CD4-positive, alpha-beta T cell treated with Interleukin-17A for 1 hour (primary cell): ENCODE measurements at places on chromosomes 16 and 17.

DNA sequence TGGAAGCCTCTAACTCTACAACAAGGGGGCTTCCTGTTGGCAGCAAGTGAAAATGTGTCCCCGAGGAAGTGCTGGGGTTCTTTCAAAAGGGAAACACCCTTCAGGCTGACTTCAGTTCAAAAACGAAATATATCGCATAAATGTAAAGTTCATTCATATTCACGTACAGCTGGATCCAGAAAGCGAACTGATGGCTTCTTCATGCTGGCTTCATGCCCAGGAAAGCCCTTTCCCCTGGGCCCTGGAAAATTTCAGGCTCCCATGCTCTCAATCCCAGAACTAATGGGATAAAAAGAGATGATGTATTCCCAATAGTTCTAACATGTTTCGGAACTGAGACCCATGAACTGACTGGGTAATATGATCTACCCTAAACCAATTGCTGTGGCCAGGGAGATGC, 104.7 kb upstream of the CDH13 start:
- DNase-seq: no peak

DNA sequence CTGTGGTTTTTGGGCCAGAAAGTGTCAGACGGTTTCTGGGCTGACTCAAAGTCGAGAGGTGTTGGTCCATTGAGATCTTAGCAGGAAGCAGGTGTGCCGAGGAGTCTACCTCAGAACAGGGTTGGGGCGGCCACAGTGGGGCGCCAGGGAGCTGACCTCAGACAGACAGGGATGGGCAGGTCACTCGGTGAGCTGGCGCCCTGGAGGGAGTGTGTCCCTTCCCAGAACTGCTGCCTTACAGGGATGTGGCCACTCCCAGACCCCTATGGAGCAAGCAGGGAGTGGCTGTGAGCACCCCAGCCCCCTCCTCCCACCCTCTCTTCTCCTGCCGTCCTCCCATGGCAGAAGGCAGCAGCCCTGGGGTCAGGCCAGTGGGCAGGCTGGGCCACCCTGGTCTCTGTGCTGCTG, 14.0 kb upstream of the DPEP1 start:
- DNase-seq: peak; percentile 21

- no peak for DNase-seq
Observed at GRCh38 chr17:80374039-80374731, 40.8 kb upstream of the ENDOV start.

DNA sequence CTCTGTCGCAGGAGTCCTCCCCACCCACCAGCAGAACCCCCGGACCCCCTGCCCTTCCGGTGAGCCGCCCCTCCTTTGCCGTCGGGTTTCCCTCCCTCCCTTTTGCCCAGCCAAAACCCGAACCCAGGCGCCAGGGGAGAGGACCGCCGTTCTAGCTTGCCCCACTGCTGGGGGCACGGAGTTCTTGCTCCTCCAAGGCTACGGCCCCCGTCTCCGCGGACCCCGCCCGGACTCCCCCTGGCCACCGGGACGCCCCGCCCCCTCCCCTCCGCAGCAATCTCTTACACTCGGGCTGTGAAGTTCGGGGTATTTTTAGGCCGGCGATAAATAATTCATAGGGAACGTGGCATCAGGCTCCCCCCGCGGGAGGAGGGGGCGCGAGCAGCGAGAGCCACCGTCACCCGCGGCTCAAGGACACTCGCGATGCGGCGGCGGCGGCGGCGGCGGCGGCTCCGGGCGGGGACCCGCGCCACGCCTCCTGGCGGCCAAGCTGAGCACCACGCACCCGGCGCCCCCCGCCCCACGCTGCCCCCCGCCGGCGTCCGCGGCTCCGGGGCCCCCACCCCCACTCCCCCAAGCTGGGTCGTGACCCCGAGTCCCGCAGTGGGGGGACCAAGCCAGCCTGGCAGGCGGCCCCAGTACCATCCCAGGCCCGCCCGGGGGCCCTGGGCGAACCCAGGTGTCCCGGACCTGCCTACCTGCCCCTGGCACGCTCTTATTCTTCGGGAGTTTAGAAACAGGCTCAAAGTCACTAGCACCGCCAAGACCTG, at the start of gene GRIN2C:
TSS of gene GRIN2C (minus strand) at position 427 of the 770 bp plus-strand sequence. CDS start 4,793 bp downstream, outside the sequence.
- peak; percentile 30 for DNase-seq

- DNase-seq: peak; percentile 79
Observed at GRCh38 chr16:69131839-69132423, 457 bp downstream of the CHTF8 start.

GRCh38 chr16:89118361-89119165, 24.9 kb downstream of the ACSF3 start:
- DNase-seq: no peak

DNA sequence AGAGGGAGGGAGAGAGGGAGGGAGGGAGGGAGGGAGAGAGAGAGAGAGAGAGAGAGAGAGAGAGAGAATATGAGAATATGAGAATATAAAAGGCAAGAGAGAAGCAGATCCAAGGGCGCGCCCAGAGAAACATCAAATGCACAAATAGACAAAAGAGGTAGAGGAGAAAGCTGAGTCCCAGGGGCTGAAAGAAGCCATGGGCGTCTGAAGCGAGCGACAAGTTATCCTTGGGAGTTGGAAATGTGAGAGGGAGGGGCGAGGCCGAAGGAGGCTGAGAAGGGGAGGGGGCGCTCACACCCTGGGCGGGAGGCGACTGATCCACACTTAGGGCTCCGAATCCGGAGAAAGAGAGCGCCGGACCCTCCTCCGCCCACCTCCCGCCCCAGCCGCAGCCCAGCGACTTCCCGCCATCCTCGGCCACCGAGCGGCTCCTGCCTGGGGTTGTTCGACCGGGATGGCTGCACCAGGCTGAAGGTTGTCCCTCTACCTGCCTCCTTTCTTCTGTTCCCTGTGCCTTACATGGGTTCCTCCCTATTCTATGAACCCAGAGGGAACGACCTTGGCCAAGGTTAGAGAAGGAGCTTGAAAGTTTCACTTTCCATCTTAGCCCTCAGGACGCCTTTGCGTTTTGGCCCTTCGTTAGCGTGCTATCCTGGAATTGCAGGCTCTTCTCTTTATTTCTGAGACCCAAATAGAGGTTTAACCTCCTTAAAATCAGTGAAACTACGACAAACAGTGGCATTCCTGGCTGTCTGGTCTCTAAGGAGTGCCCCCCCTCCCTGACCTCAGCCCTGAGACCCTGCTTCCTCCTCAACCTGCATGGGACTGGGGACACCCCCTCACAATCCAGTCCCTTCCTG, 21.2 kb upstream of the HOXB9 start:
- DNase-seq: peak; percentile 18

GRCh38 chr16:4217204-4218131, 24.4 kb downstream of the SRL start:
- DNase-seq: no peak

GRCh38 chr17:77205396-77206125, 64.8 kb downstream of the SEC14L1 start:
- DNase-seq: no peak

- DNase-seq: no peak
Observed at GRCh38 chr16:46844771-46845170, 13.8 kb upstream of the C16orf87 start.

DNA sequence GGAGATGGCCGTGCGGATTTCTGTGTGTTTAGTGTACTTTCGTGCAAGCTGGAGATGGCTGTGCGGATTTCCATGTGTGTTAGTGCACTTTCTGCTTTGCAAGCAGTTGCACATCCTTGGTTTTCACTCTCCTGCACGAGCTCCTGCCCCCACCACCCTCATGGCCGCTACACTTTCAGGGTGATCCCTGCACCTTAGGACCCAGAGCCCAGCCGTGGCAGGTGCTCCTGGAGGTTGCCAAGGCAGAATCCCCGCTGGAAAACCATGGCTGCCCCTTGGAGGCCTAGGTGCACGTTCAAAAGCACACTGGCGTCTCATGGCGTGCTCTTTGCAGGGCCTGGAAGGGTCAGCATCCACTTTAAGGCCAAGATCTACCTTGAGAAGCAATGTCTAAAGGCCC, 311.0 kb upstream of the TNRC6C start:
- DNase-seq: no peak

DNA sequence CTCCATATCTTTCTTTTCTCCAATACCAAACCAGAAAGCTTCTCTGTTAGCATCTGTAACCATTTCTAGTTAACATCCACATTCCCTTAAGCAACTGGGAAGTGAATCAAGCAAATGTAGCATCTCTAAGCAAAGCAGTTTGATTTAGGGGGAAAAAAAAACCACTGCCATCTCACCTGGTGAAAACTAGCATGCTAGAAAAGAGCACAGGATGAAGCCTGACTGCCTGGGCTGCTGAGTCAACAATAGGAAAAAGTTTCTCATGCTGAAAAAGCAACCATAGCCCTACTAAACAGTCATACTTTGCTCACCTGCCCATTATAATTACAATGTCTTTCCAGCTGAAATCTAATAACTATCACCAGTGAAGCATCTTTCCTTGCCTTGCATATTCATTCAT, 139.3 kb downstream of the ANKFN1 start:
- DNase-seq: no peak

- peak; percentile 76 for DNase-seq
Observed at GRCh38 chr16:67177743-67178699, 5.7 kb downstream of the MATCAP1 start.

DNA sequence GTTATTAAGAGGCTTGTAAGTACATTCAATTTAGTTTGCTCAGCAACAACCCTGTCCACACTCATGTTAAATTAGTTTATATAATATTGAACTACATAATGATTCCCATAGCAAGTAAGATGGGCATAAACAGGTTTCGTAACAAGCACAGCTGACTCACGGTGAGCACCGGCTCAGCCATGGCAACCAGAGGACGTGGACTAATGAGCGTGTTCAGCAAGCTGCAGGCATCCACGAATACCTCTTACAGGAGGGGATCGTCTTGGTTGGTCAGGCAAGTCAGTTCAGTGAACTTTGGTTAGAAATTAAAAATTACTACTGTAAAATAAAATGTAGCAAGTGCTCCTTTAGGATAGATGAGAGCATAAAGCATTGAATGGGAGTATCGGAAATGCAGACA, 58.4 kb downstream of the ELAC2 start:
- no peak for DNase-seq

GRCh38 chr16:26950636-26951035, 116.1 kb upstream of the C16orf82 start:
- DNase-seq: no peak

DNA sequence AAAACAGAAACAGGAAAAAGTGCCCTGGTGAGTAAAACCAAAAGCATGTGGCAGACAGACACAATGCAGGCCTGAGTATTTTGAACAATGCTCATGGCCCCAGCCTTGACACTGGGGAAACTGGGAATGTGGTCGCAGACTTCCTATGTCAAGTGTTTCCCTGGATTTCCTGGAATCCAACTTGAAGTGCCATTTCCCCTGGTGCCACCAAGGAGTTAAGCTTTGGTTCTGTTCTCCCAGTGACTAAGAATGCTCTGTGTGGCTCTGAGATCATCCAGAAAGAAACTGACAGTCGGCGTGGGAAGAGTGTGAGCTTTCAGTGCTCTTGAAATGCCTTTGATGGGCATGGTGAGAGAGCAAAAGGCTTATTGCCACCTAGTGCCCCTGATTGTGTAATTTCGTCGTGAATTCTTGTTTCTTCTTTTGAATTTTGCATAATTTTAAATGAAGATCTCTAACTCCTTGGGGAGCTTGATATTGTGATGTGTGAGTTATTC, 96.0 kb downstream of the YPEL2 start:
- DNase-seq: peak; percentile 9

DNA sequence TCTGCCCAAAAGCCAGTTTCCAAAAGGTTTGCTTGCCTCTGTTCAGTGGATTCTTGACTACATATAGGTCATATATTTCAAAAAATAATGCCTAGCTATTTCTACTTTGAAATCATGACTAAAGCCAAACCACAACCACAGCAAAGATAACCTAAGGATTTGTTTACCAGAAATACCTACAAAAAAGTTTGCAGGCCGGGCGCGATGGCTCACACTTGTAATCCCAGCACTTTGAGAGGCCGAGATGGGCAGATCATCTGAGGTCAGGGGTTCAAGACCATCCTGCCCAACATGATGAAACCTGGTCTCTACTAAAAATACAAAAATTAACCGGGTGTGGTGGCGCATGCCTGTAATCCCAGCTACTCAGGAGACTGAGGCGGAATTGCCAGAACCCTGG, 15.2 kb downstream of the CARHSP1 start:
- DNase-seq: no peak

- DNase-seq: no peak
Observed at GRCh38 chr17:77440560-77440981, 299.8 kb downstream of the SEC14L1 start.

- no peak for DNase-seq
Observed at GRCh38 chr16:25707982-25708583, 16.3 kb downstream of the HS3ST4 start.

DNA sequence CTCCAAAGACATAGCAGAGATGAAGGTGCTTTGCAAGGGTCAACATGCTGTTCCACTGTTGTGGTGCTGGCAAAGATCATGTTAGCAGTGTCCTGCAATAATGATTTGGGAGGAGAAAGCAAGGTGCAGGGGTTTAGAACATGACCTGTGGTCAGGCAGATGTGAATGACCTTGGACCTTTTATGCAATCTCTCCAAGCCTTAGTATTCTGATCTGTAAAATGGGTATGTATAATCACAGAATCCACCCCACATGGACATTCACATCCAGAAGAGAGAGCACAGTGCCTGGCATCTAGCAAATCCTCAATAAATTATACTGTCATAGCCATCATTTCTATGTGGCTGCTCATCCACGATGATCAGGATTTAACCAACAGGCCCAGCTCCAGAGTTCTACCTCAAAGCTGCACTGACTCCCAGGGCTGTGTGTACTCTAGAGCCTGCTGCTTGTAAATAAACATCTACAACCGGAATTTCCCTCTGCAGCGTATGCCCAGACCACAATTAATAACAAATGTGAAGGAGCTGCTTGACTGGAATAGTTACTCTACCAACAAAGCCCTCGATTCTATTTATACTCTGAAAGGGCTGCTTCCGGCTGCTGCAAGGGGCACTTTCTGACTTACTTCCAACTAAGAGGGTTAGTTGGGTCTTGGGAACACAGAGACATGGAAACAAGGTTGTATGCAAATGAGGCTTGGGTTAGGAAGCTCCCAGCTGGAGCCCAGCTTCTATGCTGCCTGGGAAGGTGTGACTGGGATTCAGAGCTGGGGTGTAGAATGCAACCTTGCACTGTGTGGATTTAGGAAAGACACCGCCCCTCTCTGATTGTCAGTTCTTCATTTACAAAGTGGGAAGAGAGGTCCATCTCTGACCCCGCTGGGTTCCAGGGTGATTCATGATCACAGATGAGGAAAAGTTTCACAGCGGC, 265.2 kb downstream of the XYLT1 start:
- no peak for DNase-seq

DNA sequence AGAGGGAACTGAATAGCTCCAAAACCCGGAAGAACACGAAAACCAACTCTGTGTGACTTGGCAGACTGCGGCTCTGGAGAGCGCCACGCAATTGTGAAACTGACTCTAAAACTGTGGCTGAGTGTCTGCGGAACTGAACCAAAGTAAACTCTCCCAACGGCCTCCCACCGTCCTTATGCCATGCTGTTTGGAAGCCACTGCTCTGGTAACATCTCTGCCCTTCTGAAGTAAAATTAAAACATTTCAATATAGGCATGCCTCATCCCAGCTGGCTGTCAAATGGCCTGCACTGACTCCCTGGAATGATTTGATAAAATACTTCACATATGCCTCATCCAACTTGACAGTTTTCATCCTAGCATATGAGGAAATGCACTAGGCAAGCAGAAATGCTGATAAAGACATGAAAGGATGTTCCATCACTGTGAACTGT, 70.2 kb downstream of the PARN start:
- no peak for DNase-seq
